ENCODE measurements at places on chromosomes 11 and 22. TPM values are rescaled to one million over a fixed set of nuclear protein-coding genes. Genes with fewer than 3 reads are reported as not detected.
A peak's percentile ranks its signal among the peaks of the same experiment; 100 is the strongest.

DNA sequence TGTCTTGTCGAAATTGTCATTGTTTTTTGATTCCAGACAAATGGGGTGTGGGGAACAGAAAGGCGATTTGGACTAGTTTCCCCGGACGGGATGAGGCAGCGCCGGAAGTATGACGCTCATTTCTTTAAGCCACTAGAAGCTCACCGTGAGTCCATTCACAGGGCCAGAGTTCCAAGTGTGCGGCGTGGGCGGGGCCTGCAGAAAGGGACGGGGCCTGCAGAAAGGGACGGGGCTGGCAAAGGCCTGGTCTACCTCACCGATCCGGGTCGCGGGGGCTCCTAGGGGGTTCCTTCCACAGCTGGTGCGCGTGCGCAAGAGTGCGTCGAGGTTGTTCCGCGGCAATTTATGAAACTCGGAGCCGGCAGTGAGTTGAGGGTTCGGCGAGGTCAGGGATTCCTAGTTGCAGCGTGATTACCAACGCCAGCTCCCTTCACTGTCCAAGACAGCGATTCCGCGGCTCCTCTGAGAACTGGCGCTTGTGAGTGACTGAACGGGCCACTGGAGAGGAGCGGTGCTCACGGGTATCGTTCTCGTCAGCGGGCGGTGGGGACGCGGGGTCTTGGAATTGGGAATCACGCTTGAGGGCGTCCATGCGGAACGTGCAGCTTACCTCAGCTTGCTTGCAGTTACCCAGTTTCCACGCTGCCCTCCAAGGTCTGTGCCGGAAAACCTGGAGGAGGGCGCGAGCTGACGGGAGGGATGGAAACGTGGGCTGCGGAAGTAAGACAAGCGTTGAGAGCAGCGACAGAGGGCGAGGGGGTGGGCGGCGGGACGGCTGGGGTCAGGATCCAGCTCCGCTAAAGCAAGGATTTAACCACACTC lies at the start of gene ZNF215:
Gene ZNF215 (plus strand): TSS at position 219 of the 822 bp plus-strand sequence. CDS start 5,847 bp downstream, outside the sequence.
- DNase-seq: peak; percentile 81
- no peaks in the 10 kb centered on the region for H3K4me1 ChIP-seq
- peak within 1 kb of the TSS; percentile 65 for H3K4me3 ChIP-seq

- peak; percentile 67 for DNase-seq
- peaks cover 2% of the 10 kb centered on the region for H3K4me1 ChIP-seq
- H3K36me3 ChIP-seq: peaks cover 23% of the 10 kb centered on the region
- H3K4me3 ChIP-seq: no peak overlapping the region
- no peak overlapping the region for H3K27ac ChIP-seq
- no peaks in the 10 kb centered on the region for H3K27me3 ChIP-seq
Measured at GRCh38 chr11:32602657-32603415, 19.2 kb downstream of the EIF3M start.

DNA sequence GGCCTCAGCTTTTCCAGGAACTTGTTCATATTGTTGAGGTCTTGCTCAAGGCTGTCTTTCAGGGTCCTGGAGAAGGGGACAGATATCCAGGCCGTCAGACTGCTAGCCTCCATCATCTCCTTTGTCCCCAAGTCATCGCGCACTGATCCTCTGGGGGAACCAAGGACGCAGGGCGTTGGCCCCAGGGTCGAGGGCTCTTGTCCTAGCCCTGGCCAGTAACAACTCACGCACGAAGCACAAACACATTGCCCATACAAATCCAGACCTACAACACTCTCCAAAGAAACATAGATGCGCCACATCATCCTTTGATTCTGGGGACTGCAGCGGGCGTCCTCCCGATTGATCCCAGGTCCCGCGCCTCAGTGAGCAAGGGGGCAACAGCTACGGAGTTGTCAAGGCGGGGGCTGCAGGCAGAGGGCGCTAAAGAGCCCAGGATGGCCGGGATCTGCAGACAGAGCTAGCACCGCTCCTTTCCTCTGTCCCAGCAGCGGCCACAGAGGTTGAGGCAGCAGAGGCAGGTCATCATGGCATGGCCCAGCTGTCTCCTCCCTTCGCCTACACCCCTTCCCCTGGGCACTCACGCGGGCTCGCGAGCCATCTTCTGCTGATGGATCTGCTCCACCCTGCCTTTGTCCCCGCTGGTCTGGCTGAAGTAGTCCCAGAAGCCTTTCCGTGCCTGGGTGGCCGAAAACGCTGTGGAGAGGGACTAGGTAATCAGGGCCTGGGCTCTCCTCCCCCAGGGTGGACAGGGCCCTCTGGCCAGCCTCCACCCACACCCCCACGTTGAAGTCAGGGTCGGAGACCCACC lies 472 bp downstream of the APOA5 start:
- DNase-seq: peak; percentile 55
- H3K36me3 ChIP-seq: peaks cover 2% of the 10 kb centered on the region
- H3K27ac ChIP-seq: no peak overlapping the region
- no peaks in the 10 kb centered on the region for H3K27me3 ChIP-seq

GRCh38 chr11:134724779-134725140 lies 312.7 kb upstream of the B3GAT1 start:
- no peaks in the 10 kb centered on the region for H3K4me1 ChIP-seq
- H3K36me3 ChIP-seq: no peaks in the 10 kb centered on the region

DNA sequence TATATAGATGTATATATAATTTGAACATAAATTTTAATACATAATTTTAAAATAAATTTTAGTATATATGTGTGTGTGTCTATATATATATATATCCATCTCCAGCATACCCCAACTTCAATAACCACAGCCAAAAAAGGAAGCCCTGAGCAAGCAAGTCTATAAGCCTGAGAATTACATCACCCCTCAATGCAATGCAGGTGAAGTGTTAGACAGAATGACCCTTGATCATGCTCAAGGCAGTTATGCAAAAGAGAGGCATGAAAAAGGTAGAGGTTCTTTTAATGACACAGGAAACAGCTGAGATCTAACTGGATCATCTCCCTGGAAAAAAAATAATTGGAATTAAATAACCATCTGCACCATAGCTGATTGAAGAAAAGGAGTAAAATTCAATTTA lies 557.9 kb upstream of the ANO5 start:
- no peaks in the 10 kb centered on the region for H3K4me1 ChIP-seq
- no peaks in the 10 kb centered on the region for H3K27me3 ChIP-seq
- no peak overlapping the region for H3K4me3 ChIP-seq
- H3K27ac ChIP-seq: no peak overlapping the region

- H3K27ac ChIP-seq: no peak overlapping the region
- H3K36me3 ChIP-seq: no peaks in the 10 kb centered on the region
- no peak overlapping the region for H3K4me3 ChIP-seq
- H3K27me3 ChIP-seq: no peaks in the 10 kb centered on the region
- no peaks in the 10 kb centered on the region for H3K4me1 ChIP-seq
- peak; percentile 7 for DNase-seq
Measured at GRCh38 chr11:113721462-113722066, 15.5 kb upstream of the TMPRSS5 start.

- no peak overlapping the region for H3K4me3 ChIP-seq
- H3K27ac ChIP-seq: no peak overlapping the region
- DNase-seq: no peak
- H3K36me3 ChIP-seq: no peaks in the 10 kb centered on the region
Measured at GRCh38 chr11:1348796-1349326, 39.4 kb upstream of the TOLLIP start.

- peak overlapping the region; percentile 24 for H3K27ac ChIP-seq
- H3K36me3 ChIP-seq: peaks cover 19% of the 10 kb centered on the region
- H3K4me1 ChIP-seq: peaks cover 11% of the 10 kb centered on the region
- H3K27me3 ChIP-seq: no peaks in the 10 kb centered on the region
- peak; percentile 94 for DNase-seq
Measured at GRCh38 chr11:66950112-66950535, 8.1 kb downstream of the PC start.

GRCh38 chr22:38866399-38867123 lies 5.5 kb downstream of the CBX6 start:
- no peak overlapping the region for H3K4me3 ChIP-seq
- H3K27ac ChIP-seq: no peak overlapping the region
- no peaks in the 10 kb centered on the region for H3K27me3 ChIP-seq
- no peaks in the 10 kb centered on the region for H3K4me1 ChIP-seq

- no peaks in the 10 kb centered on the region for H3K36me3 ChIP-seq
- H3K4me3 ChIP-seq: no peak overlapping the region
- DNase-seq: no peak
- H3K27me3 ChIP-seq: no peaks in the 10 kb centered on the region
- no peak overlapping the region for H3K27ac ChIP-seq
Measured at GRCh38 chr11:33368931-33369330, 111.8 kb downstream of the HIPK3 start.

DNA sequence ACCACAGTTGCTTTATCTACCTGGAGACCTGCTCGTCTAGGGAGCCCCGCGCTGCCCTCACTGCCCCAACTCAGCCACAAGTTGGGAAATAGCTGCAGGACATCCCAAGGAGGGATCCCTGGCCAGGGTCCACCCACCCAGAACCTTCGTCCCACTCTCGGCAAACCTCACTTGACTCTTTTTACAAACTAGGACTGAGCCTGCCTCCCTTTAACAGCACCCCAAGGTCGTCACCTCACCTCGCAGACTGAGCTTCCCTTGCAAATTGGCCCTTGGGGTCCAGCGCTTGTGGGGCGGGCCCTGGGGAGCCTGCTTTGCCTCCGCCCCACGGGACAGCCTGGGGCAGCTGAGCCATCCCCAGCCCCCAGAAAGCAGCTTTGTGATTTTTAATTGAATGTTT lies 1505.8 kb downstream of the TBC1D22A start:
- H3K27me3 ChIP-seq: no peaks in the 10 kb centered on the region
- H3K27ac ChIP-seq: no peak overlapping the region
- no peak overlapping the region for H3K4me3 ChIP-seq
- no peaks in the 10 kb centered on the region for H3K4me1 ChIP-seq
- H3K36me3 ChIP-seq: no peaks in the 10 kb centered on the region

- no peak for DNase-seq
- no peak overlapping the region for H3K27ac ChIP-seq
- peaks cover 35% of the 10 kb centered on the region for H3K36me3 ChIP-seq
- H3K27me3 ChIP-seq: no peaks in the 10 kb centered on the region
- H3K4me1 ChIP-seq: peaks cover 39% of the 10 kb centered on the region
Measured at GRCh38 chr11:10653261-10653660, 40.3 kb downstream of the IRAG1 start.

DNA sequence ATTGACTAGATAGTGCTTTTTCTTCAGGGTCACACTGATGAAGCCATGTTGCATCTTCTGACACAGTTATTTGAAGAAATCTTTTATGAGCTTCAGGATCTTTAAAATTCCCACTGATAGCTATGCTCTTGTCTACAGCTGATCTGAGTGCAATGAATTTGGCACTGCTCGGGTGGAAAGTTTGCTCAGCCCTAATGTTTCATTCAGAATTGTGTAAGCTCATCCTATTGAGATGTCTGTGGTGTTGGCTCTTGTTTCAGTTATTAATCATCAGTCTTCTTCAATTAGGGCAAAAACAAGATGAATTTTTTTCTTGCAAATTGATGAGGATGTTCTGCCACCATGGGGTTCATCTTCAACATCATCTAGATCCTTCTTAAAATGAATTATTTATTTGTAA lies 1387.0 kb upstream of the RAG2 start:
- no peaks in the 10 kb centered on the region for H3K36me3 ChIP-seq
- H3K4me3 ChIP-seq: no peak overlapping the region
- DNase-seq: no peak
- H3K27me3 ChIP-seq: no peaks in the 10 kb centered on the region

GRCh38 chr22:46791201-46791731 lies 28.8 kb downstream of the TBC1D22A start:
- peak overlapping the region; percentile 65 for H3K27ac ChIP-seq
- no peaks in the 10 kb centered on the region for H3K27me3 ChIP-seq
- peak; percentile 83 for DNase-seq
- peaks cover 6% of the 10 kb centered on the region for H3K4me1 ChIP-seq
- peaks cover 22% of the 10 kb centered on the region for H3K36me3 ChIP-seq
- no peak overlapping the region for H3K4me3 ChIP-seq

Gene EI24
- total RNA-seq: 95.9 TPM

Gene C11orf65
- total RNA-seq: 0.56 TPM

Gene FAM227A
- 1.3 TPM for total RNA-seq

Gene CLDN5
- under 0.01 TPM for total RNA-seq

Gene CXCR5
- not detected for total RNA-seq

Gene MFRP
- not detected for total RNA-seq

Gene SAA2
- total RNA-seq: not detected

Gene SYT7
- total RNA-seq: not detected

Gene APLNR
- not detected for total RNA-seq
